Activated CD4-positive, alpha-beta T cell treated with anti-CD3 and anti-CD28 coated beads, Interleukin-2, amount 50 U/mL, for 48 hours (primary cell): ENCODE measurements at places on chromosomes 1 and 21.

DNA sequence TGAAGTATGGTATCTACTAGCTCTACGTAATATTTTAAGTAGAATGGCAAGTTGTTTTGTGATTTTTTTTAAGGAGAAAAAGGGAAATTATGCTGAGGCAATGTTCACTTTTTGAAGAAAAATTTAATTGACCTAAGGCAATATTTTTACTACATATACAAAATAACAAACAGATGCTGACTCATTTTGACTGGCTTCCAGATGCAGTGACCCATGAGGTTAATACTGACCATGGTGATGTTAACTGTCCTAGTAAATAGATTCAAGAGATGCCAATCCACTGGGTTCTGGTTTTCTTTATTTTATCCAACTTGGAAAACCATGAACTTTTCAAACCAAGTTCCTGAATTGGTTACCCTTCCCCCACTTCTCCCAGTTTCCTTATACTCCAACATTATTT lies 154.9 kb downstream of the CRB1 start:
- DNase-seq: no peak

DNA sequence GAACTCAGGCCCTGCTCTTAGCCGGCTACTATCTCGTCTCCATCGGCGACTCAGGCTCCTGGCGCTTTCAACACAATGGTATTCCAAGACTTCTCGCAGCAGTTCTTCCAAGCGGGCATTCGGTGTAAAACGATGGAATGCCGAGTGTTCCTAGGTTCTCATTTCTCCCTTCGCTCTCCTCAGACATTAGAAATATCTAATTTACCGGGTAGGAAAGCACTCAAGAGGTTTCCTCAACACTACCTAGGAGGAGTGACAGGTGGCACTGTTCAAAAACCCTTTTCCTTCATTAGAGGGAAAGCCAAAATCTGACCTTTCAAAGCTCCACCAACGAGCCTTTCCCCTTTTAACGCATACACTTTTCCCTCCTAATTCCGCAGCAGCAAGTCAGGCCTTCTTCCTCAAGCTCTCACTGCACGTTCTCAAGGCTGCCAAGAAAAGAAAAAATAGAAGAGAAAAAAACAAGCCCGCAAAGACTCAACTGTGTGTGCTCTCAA lies 601 bp downstream of the UBE2G2 start:
- no peak for DNase-seq

DNA sequence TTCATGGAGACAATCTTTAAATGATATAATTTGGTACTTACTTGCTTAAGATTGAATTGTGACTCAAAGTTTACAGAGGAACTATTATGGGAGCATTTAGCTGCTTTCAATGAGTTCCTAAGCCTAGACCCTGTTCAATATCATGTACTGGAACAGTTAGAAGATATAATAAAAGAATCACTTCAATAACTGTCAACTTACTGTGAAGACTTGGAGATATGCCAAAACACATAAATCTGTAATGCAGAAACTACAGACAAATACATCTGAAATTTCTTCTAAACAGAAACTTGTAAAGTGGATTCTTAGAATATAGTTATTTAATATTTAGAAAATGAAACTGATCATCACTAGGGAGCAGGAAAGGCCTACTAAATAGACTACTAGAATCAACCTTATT lies 259.3 kb downstream of the HLX start:
- no peak for DNase-seq

DNA sequence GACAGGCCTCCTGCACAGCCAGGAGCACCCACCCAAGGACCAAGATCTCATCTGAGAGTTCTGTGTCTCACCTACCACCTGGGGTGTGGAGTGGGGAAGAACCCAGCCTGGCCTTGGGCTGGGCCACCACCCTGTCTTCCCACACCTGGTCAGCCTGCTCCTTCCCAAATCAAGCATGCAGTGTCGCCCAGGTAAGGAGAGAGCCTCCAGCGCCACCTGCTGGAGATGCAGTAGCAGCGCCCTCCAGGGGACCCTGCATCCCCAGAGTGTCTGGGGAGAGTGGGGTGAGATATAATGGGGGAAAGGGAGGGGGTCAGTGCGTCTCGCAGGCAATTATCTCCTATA lies 32.3 kb downstream of the KIAA2013 start:
- peak; percentile 74 for DNase-seq

DNA sequence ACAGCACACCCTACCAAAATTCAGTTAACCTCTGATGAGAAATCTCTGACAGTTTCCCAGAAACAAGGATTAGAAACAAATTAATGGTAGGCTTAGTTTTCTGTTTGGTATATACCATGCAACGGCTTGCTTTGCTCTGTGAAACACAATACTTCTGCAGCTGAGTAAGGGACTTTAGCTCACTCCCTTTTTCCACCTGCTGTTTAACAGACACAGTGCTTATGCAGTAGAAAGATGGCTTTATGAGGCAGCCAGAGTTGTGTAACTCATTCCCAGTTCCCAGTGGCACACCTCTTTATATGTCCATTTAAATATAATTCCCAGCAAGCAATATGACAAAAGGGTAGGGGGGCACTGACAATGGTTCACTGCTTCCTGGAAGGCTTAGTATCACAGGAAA lies 124.0 kb downstream of the PIGK start:
- DNase-seq: no peak

DNA sequence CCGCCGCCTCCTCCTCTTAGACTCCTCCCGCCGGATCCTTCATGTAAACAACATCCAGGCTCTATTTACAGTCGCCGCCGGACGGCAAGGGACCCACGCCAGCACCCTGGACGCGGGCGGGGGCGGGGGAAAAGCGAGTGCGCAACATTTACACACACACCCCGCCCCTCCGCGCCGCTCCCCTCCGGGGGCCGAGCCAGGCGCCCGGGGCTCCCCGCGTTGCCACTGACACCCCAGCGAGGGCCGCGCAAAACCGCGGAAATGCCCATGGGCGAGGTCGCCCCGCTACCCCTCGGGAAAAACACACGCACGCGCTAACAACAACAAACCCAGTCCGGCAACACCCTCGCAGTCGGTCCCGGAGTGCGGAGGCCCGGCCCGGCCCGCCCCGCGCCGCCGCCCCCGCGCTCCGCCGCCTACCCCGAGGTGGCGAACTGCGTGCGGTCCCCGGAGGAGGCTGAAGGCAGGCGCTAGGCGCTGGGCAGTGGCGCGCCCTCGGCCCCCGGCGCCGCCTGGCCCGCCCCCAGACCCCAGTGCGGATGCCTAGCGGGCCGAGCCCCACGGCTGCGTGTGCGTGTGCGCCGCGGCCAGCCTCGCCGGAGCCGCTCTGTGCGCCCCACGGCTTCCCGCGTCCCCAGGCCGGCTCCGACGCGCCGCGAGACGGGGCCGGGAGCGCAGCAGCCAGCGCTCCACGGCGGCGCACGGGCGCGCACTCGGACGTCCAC lies 81.1 kb upstream of the AK4 start:
- DNase-seq: peak; percentile 75

DNA sequence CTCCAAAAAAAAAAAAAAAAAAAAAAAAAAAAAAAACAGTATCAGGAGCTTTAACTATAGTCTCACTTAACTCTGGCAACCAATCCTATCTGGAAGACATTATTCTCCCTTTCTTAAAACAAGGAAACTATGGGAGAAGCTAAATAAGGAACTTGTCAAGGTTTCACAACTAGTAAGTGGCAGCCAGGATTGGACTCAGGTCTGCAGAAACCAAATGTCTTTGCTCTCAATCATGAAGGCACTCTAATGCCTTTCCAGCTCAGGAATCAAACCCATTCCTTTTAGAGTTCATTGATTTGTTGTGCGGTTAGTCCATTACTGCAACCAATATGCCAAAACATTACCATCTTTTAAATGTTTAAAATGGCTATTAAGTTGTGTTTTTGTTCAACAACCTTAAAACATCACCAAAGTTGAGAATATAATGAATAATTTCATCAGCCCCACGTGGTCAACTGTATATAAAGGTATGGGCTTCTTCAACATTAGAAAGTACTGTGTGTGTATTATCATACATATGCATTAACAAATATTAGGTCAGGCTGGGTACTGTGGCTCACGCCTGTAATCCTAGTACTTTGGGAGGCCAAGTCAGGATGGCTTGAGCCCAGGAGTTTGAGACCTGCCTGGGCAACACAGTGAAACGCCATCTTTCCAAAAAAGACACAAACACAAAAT lies 1.5 kb downstream of the EPRS1 start:
- DNase-seq: no peak
